ENCODE measurements at places on chromosomes 7 and 10.

- DNase-seq: no peak
These were observed 14.0 kb upstream of the SEM1 start for GRCh38 chr7:96723622-96724021.

GRCh38 chr7:55469721-55470120 lies 102.6 kb downstream of the VOPP1 start:
- DNase-seq: no peak

DNA sequence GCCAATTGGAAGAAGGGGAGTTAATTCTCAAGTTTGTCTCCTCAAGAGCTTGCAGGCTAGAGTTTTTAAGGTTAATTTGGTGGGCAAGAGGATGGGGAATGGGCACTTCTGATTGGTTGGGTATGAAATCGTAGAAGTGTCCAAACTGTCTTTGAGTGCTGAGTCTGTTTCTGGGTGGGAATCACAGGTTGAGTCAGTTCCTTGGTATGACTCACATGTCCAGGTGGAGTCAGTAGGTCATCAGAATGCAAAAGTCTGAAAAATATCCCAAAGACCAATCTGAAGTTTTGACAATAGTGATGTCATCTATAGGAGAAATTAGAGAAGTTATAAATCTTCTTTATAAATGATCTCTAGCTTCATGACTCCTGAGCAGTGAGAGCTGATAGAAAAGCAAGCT lies 1252.2 kb downstream of the REEP3 start:
- DNase-seq: no peak

DNA sequence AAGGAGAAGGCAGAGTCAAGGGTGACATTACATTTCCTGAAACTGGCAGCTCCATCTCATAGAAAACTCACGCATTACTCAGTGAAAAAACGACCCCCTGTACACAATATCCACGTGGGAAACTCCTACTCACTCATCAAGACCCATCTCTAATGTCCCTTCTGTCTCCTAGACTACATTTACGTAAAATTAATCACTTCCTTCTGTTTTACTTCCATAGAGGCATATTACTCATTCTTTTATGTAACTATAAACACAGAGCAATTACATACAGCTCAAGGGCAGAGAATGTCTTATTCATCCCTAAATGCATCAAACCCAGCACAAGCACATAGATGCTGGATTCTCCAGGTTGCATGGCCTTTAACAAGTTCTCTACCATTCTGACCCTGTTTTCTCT lies 281.8 kb downstream of the KCNMA1 start:
- DNase-seq: no peak

- no peak for DNase-seq
These were observed 951.6 kb downstream of the CCSER2 start for GRCh38 chr10:85280014-85280413.

GRCh38 chr7:93646538-93646937 lies 72.0 kb upstream of the CALCR start:
- DNase-seq: no peak

GRCh38 chr7:11332186-11332864 lies 358.7 kb downstream of the PHF14 start:
- no peak for DNase-seq

DNA sequence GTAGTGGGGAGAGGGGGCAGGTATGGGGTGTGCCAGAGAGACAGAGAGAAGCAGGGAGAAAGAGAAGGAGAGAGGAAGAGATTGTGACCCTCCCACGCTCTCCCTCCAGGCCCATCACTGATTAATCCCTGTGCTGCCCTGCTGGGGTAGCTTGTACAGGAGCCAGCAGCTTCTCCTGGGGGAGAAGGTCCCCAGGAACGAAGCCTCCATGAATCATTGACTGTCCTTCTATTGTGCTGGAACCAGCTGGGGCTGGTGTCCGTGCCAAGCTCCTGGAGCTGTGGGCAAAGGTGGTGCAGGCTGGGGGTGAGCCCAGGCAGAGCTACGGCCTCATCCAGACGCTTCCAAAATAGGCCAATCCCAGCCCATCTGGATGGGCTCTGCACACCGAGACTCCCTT lies 20.9 kb downstream of the AQP1 start:
- no peak for DNase-seq

DNA sequence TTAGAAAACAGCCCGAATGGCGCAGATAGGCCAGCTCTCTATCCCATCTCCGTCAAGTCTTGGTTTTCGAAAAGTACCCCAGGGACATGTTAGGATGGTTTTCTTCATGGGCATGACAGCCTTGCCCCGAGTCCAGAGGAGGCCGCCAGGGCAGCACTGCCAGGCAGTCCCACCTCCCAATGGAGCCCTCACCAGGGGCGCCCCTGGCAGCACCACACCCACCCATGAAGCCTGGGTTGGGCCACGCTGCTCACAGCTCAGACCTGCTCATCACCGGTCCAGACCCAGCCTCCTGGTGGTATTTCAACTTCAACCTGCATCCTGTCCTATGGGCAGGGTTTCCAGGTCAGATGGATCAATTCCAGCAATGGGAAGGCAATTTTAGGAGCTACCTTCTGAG lies 53.3 kb downstream of the TCERG1L start:
- DNase-seq: no peak

DNA sequence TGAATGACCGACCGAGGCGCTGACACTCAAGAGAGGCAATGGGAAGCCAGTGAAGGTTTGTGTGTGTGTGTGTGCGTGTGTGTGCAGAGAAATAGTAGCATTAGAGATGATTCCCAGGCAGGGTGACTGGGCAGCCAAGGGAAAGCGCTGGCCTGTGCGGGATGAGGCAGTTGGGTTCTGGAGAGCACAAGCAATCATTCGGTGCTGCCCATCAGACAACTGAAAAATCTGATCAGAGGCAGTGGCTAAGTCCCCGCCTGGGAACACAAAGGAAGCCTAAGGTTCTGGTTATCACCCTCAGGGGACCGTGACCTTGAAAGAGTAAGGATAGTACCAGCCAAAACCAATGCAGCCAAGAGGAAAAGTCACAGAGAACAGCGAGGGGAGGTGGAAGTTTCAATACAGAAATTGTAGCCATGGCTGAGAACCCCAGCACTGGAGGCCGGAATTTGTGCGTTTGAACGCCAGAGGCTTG lies 868 bp upstream of the PDCD4 start:
- DNase-seq: no peak

DNA sequence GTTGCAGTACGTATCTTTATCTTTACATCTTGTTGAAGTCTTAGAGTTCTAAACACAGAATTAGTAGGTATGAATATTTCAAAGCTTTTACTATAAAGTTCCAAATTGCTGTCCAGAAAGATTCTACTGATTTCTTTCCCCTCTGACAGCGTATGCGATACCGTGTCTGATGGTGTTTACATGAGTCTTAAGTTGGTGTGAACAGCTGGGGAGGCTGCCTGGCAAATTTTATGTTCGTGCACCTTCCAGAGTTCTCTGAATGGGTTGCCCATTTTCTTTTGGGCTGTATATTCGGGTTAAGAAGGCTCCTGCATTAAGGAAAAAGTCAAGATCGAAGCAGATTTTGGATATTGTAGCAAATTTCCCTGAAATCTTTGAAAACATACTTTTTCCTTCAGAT lies 8.3 kb downstream of the MDH2 start:
- no peak for DNase-seq

- no peak for DNase-seq
These were observed 101.2 kb upstream of the PRPS1L1 start for GRCh38 chr7:18128846-18129245.

DNA sequence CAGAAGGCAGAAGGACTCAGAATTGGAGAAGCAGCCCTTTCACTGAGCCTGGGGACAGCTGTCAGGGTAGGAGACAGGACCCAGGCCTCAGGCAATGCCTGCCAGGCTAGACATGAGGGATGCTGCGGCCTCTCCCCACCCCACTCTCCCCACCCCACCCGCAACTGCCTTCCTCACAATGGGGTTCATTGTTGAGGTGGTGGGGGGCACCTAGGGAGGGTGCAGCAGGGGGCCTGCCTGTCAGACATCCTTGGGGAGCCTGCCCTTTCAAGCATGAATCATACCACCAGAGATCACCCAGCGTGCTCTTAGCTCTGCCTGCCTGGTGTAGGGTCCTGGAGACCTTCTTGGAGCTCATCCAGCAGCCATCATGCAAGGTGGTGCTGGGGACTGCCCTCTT lies at the start of gene C10orf62:
Gene C10orf62 (plus strand): TSS at position 243 of the 400 bp plus-strand sequence. CDS start 177 bp downstream, outside the sequence.
- no peak for DNase-seq

GRCh38 chr10:69636626-69637605 lies 6.9 kb downstream of the FAM241B start:
- DNase-seq: no peak

GRCh38 chr7:26526265-26526587 lies 234.6 kb downstream of the SNX10 start:
- no peak for DNase-seq

- no peak for DNase-seq
These were observed 242.3 kb upstream of the DKK1 start for GRCh38 chr10:52071814-52072213.

DNA sequence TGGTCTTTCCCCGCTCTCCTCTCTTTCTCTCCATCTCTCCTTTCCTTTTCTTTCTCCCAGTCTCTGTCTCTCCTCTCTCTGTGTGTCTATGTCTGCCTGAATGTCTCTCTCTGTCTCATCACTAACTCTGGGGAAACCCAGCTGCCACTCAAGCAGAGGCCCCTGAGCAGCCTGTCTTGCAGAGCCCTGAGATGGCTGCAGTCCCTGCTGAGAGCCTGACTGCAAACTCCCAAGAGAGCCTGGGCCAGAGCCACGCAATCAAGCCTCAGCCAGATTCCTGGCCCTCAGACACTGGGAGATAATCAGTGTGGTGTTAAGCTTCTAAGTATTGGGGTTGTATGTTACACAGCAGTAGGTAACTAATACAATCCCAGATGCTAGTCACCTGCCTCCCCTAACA lies 91.5 kb downstream of the PAXIP1 start:
- no peak for DNase-seq

DNA sequence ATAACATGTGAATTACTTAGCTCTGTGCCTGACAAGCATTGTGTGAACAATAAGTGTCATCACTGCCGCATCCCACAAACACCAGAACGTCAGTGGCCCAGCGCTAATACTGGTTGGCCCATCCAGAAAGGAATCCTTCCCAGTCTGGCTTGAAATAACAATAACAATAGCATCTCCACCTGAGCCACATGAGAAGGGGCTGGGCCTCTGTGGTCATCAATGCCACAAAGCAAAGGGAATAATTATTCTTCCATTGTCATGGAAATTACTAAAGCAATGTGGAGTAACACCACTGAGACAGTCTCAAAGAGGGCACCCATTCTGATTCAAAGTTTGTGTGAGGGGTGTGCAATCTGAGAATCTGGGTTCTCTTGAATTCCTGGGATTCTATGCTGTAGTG lies 105.7 kb upstream of the INHBA start:
- no peak for DNase-seq

DNA sequence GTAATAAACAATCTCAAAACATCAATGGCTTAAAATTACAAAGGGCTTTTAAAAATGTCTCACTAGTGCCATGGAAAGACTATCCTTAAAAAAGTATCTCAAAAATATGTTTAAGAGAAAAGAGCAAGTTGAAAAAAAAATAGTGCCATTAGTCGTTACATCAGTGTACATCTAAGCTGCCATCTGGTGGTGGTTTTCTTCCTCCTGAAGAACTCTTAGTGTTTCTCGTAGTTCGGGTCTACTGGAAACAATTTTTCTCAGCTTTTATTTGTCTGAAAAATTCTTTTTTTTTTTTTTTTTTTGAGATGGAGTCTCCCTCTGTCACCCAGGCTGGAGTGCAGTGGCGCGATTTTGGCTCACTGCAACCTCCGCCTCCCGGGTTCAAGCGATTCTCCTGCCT lies 5.9 kb upstream of the GARIN1A start:
- peak; percentile 69 for DNase-seq

- no peak for DNase-seq
These were observed 53.8 kb downstream of the PARP12 start for GRCh38 chr7:140008755-140009610.

DNA sequence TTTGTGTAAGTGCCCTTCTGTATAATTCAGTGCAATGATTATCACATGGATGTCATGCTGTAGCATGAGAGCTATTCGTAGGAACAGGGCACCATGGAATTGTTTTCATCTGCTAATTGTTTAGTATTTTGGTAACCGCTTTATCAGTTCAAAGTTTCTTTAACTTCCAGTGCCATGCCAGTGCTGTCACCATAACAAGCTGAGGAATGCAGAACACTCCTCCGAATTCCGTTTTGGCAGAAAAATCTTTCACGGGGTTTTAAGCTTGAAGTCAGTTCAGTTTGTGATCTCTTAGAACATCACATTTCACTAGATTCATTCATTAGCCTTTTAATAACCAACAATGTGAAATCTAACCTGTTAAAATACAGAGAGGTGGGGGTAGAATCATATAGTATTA lies 117.2 kb upstream of the SEMA3C start:
- no peak for DNase-seq

DNA sequence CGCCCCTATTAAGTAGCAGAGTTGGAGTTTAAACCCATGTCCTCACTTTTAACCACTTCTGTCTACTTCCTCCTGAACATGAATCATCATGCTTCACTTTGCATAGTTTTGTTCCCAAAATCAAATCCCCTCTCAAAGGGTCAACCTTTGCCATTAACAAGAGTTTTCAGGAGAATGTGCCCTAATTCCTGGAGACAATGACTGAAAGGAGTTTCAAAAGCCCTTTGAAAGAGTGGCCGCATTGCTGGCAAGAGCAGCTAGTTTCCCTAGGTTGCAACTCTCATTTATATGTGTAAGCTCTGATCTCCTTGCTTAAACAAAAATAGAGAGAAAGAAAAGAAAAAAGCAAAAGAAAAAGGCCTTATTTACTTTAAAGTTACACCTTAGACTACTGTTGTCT lies 9.2 kb downstream of the LGI1 start:
- no peak for DNase-seq

DNA sequence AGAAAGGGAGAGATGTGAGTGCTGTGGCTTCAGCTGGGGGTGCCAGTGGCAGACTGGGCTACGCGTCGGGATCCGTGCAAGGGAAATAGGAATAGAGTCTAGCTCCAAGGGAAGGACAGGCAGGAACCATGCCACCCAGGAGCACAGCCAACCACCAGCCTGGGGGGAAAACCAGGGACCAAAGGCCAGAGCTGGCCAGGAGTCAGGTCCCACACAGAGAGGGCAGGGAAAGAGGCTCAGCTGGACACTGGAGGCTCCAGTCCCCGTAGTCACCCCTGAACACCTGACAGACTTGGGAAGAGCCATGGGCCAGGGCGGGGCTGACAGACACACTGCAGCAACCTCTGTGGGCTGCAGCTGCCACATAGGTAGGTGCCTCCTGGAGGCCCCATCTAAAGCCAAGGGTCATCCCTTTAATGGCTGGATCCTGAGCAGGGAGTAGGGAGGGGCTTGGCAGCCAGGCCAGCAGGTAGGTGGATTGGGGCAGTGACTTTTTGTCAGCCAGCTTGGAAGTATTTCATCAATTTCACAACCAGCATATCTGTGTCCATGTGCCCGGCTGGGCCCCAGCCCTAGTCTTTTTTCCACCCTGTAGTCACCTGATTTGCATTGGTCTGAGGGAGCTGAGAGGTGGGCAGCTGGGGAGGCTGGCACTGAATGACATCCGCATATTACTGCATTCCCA lies 163.2 kb downstream of the SH2D4B start:
- no peak for DNase-seq

GRCh38 chr10:127408733-127409132 lies 140.4 kb upstream of the NPS start:
- DNase-seq: no peak

GRCh38 chr10:62723375-62723774 lies 81.1 kb upstream of the ADO start:
- no peak for DNase-seq

- DNase-seq: no peak
These were observed 453.5 kb downstream of the AUTS2 start for GRCh38 chr7:70051726-70052125.
